ENCODE measurements at places on chromosomes 3 and 15.

DNA sequence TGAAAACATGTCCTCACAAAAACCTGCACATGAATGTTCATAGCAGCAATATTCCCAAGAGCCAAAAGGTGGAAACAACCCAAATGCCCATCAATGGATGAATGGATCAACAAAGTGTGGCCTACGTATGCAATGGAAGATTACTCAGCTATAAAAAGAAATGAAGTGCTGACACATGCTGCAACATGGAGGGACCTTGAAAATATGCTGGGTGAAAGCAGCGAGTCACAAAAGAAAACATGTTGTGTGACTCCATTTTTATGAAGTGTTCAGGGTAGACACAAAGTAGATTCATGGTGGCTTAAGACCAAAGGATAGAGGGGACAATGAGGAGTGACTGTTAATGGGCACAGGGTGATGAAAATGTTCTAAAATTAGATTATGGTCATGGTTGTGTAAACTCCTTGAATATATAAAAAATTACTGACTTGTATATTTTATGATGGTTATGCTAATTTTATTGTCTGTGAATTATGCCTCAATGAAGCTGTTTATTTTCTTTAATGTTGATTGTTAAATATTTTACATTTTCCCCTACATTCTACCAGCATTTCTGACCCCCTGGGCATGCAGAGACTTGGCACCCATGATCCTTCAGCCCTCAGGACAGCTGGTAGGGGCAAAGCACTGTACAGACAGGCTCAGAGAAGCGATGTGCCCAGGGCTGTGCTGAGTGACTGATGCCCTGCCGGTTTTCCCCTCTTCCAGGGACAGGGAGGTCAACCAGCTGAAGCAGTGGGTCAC is 37.8 kb downstream of the CFAP100 start:
- no peak for DNase-seq

DNA sequence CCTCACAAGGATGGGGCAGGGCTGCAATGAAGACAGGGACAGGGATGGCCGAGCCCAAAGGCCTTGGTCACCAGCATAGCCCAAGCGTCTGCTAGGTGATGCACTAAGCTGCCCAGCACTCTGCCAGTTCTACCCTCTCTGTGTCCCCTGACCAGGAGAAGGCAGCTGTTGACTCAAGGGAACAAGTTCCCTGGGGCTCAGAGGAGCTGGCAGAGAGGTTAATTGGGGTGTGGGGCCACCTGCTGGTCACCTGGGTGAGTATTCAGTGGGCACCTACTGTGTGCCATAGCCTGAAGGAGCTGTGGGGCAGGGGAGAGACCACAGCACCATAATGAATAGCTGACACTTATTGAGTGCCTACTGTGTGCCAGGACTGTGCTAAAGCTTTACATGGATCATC is 22.0 kb upstream of the DOCK3 start:
- no peak for DNase-seq

DNA sequence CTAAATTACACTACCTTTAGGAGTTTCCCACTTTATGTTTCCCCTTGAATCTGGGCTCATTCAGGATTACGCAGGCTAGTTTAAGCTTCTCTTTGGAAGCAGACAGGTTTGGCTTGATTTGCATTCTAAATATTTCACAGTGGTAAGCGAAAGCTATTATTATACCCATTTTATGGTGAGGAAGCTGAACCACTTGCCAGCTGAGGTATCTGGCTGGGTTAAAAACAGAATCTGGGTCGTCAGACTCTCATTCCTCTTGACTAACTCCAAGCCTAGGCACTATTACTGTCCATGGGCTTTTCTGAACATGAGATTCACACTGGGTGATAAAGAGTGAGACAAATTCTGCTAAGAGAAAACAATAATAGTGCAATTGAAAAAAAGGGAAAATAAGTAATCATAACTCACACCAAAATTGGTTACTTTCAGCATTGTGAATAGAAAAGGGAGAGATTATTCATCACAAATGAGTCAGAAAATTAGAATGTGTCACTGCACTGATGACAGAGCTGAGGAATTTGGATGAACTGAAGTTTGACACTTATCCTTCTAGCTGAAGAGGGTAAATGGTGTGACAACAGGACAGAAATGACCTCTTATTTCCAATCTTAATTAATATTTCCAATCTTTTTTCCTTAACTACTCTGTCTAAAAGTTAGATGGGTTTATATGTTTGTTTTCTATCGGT is 211.3 kb downstream of the TIGIT start:
- no peak for DNase-seq

GRCh38 chr3:167673221-167673620 is 19.5 kb upstream of the WDR49 start:
- DNase-seq = no peak

GRCh38 chr3:132064114-132064513 is 29.3 kb upstream of the CPNE4 start:
- DNase-seq = no peak

DNA sequence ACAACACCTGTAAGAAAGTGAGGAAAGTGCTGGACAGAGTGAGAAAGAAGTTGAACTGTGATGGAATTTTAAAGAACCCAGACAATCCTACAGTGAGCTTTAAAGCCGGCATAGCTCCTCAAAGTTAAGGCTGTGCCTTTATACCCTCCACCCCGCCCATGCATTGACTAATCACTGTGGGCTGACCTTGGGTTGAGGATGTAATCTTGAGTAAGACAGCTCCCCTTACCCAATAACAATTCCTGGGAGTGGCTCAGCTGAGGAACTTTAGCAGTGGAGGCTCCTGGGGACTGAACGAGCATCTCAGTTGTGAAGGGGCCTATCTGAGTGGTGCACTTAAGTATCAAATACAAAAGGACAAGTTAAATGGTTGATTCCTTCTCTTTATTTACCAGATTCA is 35.7 kb upstream of the ZNF770 start:
- no peak for DNase-seq

DNA sequence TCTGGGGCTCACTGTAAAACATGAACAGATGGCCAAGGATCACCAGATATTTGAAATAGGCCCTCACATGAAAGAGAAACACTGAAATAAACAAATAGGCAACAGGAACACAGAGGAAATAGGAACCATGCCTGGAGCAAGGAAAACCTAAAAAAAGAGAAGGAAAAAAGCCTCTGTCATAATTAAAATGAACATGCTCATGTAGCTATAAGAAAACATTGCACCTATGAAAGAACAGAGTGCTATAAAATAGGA is 102.4 kb downstream of the RAB11A start:
- no peak for DNase-seq

DNA sequence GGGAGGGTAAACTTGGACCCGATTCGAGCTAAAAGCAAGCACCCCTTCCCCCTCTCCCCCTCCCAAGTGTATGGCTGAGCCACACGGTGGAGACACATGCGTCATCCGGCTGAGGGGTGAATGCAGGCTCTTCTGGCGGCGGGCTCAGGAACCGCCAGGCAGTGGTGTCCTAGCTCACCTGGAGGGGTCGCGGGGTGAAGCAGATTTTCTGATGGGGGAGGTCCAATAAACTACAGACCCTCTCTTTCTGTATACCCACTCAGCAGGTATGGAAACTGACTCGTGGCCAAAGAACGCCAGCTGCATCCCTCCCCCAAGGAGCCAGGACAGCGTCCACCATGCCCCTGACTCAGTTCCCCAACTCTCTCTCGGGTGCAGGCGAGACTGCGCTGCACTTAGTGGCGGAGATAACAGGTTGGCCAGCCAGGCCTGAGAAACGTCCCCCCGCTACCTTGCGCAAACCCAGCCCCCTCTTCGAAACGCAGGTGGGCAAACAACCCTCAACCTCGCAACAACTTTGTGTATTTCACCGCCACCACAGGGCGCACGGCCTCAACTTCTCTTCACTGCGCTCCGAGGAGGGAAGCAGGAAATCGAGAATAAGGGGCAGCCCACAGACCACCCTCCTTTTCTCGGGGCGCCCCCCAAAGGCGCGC is 1.3 kb downstream of the MAGI1 start:
- DNase-seq = no peak

- DNase-seq = no peak
Observed at GRCh38 chr3:188294823-188295487, 141.0 kb downstream of the LPP start.

GRCh38 chr3:27767000-27767399 is 44.9 kb upstream of the EOMES start:
- no peak for DNase-seq
